ENCODE measurements at places on chromosomes 1 and 21.
A peak's percentile ranks its signal among the peaks of the same experiment; 100 is the strongest.

DNA sequence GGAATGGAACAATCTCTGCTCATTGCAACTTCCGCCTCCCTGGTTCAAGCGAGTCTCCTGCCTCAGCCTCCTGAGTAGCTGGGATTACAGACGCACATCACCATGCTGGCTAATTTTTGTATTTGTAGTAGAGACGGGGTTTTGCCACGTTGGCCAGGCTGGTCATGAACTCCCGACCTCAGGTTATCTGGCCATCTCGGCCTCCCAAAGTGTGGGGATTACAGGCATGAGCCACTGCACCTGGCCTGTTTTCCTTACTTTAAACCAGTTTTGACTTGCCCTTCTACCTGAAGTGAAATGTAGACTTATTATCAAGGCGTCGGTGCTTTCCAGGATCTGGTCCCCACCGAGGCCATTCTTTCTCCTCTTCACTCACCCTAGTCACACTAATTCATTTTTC lies 141.8 kb downstream of the DYRK1A start:
- DNase-seq, result no peak

DNA sequence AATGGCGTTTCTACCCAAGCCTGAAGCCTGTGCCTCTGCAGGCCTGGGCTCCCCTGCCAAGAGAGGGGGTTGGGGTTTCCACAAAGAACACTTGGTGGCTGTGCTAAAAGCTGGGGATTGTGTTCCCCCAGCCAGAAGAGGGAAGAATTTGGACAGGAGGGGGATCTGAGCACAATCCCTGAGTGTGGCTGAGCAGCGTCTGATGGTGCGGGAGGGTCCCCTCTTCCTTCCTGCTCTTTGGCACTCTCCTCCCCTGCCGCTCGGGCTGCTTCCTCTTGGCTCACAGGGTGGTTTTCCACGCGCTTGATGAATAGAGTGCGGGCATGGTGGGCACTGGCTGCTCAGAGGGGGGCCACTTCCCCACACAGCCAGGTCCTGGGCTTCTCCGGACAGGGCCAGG lies 3.7 kb downstream of the GPR37L1 start:
- peak; percentile 71 for DNase-seq

- no peak for DNase-seq
Observed at GRCh38 chr1:7322283-7322785, 448.8 kb upstream of the VAMP3 start.

- no peak for DNase-seq
Observed at GRCh38 chr1:17030206-17030605, 18.5 kb upstream of the ATP13A2 start.

DNA sequence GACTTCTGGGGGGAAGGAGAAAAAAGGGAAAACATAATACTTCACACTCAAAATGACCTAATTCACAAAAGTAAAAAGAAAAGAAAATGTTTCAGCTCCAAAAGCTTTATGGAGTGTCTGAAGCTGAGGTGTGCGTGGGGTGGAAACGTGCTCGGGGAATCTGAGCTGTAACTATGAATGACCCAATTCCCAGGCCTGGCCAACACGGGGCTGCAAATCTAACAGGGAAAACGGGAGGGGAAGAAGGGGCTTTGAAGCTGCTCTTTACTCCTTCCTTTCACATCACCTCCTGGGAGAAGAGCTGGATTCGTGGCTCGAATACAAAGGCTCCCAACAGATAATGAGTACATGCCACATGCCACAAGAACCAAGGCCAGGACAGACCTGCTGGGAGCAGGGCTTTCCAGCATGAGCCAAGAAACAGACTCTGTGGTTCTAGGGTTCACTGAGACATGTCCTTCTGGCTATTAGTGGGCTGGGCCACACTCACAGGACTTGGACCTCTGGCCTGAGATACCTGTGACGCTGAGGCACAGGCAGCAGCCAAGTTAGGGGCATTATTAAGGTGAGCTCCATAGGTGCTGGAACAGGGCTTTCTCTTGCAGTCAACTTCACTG lies 51.5 kb downstream of the SLC66A1 start:
- DNase-seq, result no peak

GRCh38 chr1:51114137-51114536 lies 12.1 kb downstream of the C1orf185 start:
- no peak for DNase-seq

DNA sequence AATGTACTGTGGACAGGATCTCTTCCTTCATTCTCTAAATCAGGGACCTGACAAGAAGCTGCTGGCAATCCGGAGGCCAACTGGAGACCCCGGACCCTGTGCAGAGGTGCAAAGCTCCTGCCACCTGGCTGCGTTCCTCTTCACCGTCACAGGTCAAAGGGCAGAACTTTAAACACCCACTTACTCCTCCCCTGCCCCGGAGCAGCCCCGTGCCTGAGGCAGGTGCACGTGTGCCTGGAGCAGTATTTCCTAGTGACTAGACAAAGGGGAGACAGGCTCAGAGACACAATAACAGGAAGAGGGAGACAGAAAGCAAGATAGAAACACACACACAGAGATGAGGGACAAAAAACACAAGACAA lies 6.6 kb upstream of the PIGC start:
- DNase-seq, result no peak

DNA sequence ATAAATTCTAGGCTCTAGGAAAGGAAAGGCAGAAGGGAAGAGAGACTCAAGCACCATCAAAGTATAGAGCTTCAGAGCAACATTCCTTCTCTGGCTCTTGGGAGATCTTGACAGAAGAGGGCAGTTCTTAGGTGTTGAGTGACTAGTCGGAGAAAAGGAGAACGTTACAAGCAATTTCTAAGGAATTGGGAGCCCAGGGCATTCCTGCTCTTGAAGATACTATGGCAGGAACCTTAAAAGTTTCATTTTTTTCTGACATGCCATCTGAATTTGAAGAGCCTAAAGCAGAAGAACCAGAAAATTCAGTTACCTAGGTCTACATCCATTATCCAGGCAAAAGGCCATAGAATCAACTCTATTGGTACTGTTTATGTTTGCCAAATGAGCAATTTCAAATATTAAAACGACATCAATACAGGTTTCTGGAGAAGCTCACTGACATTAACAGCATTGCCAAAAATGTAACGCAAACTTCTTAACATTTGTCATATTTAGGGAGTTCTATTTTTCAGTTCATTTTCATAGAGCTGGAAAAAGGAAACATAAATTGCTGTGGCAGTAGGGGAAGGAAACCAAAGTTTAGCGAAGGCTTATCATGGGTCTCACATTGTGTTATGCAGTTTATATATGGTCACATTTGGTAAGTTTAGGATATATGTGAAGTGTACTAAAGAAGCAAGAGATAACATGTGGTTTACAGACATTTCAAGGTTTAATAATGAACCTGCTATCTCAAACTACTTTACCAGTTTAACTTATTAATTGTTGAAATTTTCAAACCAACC lies 210.1 kb upstream of the NRIP1 start:
- DNase-seq, result no peak

All from substantia nigra (tissue), 51 donors.